ENCODE measurements at places on chromosomes 2 and 18.

DNA sequence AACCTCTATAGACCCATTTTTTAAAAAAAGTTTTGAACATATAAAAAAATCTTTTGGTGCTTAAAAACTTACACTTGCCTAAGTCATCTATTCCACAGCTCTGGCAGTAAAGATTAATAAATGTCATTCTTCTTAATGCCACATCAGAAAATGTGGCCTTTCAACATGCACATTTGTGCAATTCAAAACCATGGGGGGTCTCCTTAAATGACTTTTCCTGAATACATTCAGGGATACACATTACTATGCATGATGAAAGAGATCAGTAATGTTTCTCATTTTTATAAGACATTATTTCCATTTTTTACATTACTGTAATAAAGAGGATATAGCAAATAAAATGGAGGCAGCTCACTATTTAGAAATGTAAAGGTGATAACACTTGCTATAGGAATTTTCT lies 142.3 kb downstream of the RBM43 start:
- DNase-seq = no peak

- DNase-seq = no peak
Observed at GRCh38 chr2:70896765-70897202, 38.9 kb upstream of the ATP6V1B1 start.

- no peak for DNase-seq
Observed at GRCh38 chr2:237160271-237160919, 74.7 kb downstream of the COPS8 start.

DNA sequence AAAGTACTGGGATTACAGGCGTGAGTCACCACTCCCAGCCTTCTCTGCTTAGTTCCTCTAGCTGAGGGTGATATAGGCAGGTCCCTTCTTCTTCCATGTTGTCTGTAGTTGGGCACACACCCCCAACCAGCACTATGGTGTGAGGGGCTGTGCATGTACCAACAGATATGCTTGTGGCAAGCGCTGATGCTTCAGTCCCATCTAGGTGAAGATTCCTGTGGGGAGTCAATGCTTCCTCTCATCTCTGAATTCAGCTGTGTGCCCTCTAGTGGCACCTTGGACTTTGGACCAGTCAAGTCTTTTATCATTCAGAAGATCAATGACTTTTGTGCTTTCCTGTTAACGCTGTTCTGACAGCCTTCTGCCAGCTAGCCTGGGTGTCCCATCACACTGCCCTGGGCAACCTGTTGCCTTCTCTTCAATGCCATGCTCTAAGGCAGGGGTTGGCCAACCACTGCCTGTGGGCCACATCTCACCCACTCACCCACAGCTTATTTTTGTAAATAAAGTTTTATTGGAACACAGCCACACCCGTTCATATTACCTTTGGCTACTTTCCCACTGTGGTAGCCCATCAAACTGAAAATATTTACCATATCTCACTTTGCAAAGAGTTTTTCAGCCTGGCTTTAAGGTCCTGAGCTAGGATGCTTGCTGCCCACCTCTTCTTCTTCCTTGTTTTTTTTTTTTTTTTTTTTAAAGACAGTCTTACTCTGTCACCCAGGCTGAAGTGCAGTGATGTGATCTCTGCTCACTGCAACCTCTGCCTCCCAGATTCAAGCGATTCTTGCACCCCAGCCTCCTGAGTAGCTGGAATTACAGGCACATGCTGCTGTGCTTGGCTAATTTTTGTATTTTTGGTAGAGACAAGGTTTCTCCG lies 51.0 kb downstream of the NPAS2 start:
- peak; percentile 17 for DNase-seq

DNA sequence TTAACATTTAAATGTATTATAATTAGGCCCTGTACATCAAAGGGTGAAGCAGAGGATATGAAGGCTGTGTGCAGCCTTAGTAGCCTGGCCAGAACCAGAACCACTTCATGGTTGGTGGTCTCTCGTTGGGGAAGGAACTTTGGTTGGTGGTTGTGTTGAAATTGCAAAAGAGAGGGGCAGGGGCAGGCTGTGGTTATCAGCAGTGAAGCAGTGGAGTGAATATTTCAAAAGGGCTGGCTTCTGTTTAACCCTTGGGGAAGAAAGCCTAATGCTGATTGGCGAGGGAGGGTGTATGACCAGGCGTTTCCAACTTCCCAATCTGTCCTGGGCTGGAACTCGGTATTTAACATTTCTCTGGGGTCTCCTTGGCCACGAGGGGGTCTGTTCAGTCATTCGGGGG lies 51.2 kb upstream of the LYPD6B start:
- DNase-seq = no peak

GRCh38 chr2:154978710-154979109 lies 280.2 kb downstream of the KCNJ3 start:
- no peak for DNase-seq

DNA sequence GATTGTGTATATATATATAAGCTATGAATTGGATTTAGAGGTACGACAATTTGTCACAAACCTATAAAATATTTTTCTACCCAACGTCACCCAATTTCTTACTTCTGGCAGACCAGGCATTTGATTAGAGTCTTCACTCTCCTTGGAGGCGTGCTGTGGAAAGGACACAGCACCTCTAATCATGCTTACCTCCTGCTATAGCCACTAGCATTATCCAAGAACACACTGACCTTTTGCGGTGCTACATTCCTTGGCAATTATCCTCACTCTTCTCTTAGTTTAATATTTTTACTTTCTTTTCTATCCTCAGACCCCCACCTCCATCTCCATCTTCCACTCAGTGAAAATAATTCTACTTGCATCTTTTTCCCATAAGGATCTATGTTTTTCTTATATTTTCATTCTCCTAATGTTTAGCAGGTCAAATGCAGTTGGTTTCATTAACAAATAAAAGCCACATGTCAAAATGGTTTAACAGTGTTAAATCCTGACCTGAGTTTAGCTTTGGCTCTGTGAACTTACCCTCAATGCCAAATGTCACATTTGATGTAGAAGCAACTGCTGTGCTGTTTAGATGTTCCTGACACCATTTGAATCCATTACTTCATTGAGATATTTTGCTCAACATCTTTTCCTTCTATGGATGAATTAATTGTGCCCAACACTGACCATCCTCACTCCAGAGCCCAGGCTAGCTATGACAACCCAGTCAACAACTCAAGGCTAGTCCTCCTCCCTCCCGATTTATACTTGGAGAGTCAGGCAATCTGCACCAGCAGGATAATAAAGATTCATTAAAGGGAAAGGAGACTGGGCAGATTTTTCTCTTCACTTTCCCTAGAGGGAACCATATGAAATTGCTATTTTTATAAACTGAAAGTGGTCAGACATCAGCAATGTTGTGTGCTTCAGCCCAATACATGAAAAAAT lies 240.5 kb downstream of the MREG start:
- no peak for DNase-seq

GRCh38 chr18:77132369-77133050 lies at the start of gene MBP:
Gene MBP, minus strand, starts transcription at chr18:77132783. Its CDS starts 27,522 bp downstream, at chr18:77105261.
- DNase-seq = no peak

DNA sequence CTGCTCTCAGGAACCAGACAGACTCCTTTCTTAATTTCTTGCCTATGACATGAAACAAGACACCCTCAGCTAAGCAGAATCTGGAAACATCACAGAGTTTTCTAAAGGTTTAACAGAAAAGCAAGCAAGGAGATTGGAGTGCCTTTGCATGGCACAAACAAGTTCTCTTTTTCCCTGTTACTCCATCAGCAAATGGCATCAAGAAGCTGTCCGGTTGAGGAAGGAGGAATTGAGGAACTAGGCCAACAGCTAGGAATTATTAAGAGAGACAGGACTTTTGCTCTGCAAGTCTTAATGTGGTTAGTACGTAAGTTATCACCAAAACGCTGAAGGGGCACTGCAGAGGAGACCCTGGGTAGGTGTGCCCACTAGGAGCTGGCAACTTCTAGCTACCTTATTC lies 53.2 kb downstream of the NEB start:
- DNase-seq = no peak

DNA sequence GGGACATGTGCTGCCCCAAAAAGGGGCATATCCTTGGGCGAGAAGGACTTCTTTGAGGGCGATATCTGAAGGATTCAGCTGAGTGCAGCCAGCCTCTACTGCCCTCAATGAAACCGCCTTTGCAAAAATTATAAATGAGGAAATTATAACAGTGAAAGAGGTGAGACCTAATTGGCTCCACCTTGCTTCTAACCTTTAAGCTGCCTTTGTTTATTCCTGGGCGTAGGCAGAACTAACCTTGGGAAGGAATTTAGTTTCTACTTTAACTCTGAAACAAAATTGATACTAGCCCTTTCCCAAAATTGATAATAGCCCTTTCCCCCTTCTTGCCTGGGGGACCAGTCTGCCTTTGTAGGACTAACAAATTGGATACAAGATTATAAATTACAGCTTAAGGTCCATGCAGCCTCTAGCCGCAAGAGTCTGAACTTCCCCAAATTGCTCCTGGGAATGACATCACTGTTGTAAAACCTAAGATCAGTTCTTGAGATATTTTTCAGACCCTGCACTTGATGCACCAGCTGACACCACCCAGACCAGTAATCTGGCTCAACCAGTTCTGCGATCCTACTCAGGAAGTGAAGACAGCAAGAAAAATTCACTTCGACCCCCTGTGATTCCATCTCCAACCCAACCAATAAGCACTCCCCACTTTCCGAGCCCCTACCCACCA lies 36.0 kb upstream of the ASAP2 start:
- no peak for DNase-seq

DNA sequence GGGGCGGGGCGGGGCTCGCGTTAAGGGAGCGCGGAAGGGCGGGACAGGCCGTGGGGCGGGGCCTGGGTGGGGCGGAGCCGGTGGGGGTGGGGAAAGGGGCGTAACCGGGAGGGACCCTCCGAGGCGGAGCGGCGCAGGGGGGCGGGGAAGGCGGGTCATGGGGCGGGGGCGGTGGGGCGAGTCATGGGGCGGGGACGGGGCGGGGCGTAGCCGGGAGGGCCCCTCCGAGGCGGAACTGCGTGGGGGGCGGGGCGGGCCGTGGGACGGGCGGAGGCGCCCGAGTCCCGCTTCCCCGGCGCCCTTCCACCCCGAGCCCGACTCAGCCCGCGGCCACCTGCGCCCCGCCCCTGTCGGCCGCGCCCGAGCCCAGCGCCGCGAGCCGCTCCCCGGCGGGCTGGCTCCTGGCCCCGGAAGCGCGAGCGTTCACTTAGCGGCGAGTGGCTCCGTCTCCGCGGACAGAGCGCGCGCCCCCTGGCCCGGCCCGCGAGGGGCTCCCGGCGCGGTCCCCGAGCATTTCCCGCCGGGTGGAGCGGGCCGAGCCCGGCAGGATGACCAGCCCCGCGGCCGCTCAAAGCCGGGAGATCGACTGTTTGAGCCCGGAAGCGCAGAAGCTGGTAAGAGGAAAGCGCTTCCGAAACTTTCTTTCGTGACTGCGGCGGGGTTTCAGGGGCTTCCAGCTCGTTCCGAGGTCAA lies 64.7 kb downstream of the LRRFIP1 start:
- peak; percentile 89 for DNase-seq

DNA sequence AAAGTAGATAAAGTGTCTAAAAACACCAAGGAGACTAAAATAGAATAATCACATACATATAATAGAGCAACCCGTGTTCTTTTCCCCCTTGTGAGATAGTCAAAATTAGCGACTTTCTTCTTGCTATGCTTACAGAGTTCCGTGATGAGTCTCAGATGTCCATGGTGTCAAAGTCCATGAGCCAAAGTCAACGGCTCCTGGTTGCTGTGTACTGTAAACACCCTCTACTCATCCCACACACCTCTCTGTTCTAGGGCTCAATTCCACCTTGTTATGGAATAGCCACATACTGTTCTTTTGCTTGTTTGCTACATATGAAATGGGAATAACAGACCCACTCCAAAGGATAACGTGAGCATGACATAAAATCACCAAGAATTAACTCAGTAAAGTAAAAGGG lies 52.5 kb downstream of the GAREM1 start:
- no peak for DNase-seq

- no peak for DNase-seq
Observed at GRCh38 chr2:68188831-68189230, 31.1 kb downstream of the PNO1 start.

GRCh38 chr2:127575185-127575765 lies 39.8 kb downstream of the MYO7B start:
- DNase-seq = no peak

DNA sequence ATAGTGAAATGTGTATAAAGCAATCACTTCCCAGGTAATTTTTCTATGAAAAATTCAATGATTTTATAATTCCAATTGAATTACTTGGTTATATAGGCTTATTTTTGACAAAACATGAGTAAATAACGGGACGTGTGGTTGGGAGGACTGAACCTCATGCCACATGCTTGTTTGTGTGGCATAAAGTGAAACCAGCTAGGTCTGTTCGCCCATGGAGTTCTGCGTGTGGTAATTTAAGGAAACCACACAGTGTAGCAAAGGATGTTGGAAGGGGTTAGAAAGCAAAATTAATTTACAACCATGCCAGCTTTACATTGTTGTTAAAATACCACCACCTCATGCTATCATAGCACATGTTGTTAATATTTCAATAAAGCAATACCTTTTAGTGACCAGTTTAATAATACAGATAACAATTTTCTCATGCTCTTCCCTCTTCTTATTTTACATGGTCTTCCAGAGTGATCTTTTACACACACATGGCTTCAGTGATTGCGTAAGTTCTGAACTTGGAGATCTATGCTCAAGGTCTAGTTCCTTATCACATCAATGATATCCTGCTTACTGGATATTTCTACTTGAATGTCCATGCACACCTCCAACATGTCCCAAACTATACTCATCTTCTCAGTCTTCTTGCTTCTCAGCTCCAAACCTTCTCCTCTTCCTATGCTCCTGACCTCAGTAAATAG lies 156.4 kb upstream of the ITGA4 start:
- DNase-seq = no peak

GRCh38 chr18:57561728-57562423 lies 24.6 kb downstream of the FECH start:
- DNase-seq = peak; percentile 58

GRCh38 chr18:57275111-57275510 lies 77.2 kb upstream of the ST8SIA3 start:
- DNase-seq = no peak

DNA sequence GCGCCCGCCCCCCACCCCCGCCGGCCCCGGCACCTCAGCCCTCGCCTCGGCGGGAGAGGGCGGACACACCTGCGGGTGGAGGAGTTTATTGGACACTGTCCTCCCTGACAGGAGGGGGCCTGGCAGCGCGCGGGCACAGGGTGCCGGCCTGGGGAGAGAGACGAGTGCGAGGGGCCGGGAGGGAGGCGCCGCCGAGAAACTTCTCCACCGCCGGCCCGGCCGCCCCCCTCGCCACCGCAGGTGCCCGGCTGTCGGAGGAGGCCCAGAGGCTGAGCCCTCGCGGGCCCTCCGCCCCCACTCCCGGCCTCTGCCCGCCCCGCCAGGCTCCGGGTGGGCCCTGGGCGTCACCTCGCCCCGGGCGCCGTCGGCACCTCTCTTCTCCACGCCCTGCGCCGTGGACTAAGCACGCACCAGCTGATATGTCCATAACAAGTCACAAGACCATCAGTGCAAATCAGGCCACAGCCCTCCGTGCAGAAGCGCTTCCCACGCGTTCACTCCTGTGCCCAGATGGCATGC lies 311.3 kb downstream of the CELF4 start:
- DNase-seq = no peak

Data from iris pigment epithelial cell (primary cell).